NCI-H2029 treated with DMSO at 0.1 percent for 48 hours (cell line): ENCODE measurements at places on chromosomes 16 and 17.

DNA sequence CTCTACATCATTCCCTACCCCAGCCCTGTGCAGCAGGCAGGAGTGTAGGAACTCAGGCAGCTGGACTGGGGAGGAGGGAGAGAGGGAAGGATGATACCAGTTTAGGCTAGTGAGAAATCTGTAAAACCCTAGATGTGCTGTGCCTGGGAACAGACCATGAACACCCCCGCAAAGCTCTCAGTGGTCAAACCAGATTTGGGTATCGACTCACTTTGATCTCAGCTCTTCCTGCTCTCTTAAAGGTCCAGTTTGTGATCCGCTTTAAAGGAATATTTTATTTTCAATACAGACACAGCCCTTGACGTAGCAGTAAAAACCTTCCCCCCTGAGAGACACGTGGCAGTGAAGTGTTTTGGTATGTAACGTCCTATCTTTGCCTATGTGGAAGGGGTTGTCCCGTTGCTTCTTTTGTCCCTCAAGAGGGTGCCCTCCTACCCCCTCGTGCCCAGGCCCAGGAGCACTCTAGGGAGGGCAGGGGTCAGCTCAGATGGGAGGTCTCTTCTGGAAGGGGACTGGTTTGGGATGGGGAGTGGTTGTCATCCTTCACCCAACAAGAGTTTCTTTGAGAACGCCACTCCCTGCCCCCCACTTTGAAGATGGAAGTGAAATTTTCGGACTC is 19.3 kb upstream of the TBX2 start:
- no peak for DNase-seq

DNA sequence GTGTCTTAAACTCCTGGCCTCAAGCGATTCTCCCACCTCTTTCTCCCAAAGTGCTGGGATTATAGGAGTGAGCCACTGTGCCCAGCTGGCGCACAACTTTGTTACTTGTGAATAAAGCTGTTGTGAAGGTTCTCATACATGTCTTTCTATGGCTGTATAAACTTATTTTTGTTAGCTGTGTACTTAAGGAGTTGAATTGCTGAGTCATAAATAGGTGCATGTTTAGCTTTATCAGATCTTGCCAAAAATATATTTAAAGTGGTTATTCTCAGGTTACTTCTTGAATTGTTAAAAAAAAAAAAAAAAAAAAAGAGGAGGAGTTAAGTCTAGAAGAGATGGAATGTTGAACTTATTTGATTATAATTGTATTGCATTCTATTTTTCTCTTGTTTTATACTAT is 47.6 kb upstream of the IRX3 start:
- no peak for DNase-seq

DNA sequence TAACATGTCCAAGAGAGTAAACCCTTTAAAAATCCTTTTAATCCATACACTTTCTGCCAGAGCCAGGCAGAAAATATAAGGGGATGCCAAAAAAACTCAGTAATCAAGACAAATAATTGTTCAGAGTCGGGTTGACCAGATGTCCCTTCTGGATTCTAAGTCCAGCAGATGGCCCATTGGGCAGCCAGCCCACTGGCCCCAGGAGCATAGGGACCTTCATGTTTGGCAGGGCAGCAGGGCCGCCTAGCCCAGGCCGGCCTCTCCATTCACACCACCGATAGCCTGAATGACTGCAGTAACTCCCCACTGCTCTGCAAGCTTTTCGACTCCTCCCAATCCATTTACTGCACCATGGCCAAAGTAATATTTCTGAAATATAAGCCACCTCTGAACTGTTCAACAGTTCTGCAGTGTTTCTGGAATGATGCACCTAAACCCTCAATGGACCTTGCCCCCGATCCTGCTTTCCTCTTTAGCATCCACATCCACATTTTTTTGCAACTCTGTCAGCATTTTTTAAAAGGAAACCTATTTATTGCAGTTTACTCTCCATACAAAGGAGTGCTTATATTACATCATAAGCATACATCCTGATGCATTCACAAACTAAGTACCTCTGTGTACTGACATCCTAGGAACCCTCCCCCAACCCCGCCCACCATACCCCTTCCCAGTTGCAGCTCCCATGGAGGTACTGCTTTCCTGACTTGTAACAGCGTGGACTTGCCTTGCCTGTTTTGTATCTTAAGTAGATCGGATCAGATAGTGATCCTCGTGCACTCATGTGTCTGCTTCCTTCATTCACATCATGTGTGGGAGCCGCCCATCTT is 46.4 kb downstream of the LDHD start:
- DNase-seq, result no peak

- no peak for DNase-seq
These were observed 8.1 kb upstream of the IGF2BP1 start for GRCh38 chr17:48989100-48989499.

- DNase-seq, result no peak
These were observed 122.8 kb upstream of the TBX2 start for GRCh38 chr17:61276806-61277205.

DNA sequence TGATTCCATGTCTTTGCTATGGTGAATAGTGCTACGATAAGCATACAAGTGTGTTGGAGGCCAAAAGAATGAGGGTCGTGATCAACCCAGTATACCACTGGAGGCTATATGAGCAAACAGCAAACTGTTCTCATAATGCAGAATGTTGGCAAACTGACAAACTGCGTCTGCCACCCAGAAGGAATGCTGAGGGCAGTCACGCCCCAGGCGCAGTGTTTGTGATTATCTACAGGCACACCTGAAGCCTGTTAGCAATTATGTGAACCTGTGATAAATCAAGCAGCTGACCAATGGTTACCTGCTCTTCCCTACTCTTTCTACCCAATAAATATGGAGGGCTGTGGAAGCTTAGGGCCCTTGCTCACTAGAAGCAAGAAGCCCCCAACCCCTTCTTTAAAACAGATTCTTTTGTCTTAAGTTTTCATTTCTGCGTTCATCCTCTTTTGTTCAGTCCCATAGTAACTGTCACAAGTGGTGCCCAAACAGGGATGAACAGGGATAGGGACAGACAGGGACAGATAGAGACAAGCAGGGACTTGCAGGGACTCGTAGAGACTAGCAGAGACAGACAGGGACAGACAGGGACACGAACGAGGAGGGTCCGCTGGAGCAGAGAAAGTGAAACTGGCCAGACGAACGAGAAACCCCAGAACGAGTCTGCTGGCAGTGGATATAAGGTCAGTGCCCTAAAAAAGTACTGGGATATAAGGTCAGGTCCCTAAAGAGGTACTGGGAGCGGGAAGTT is 25.1 kb downstream of the CD300LG start:
- no peak for DNase-seq

- no peak for DNase-seq
These were observed 360.1 kb upstream of the CDH11 start for GRCh38 chr16:65481956-65482355.

DNA sequence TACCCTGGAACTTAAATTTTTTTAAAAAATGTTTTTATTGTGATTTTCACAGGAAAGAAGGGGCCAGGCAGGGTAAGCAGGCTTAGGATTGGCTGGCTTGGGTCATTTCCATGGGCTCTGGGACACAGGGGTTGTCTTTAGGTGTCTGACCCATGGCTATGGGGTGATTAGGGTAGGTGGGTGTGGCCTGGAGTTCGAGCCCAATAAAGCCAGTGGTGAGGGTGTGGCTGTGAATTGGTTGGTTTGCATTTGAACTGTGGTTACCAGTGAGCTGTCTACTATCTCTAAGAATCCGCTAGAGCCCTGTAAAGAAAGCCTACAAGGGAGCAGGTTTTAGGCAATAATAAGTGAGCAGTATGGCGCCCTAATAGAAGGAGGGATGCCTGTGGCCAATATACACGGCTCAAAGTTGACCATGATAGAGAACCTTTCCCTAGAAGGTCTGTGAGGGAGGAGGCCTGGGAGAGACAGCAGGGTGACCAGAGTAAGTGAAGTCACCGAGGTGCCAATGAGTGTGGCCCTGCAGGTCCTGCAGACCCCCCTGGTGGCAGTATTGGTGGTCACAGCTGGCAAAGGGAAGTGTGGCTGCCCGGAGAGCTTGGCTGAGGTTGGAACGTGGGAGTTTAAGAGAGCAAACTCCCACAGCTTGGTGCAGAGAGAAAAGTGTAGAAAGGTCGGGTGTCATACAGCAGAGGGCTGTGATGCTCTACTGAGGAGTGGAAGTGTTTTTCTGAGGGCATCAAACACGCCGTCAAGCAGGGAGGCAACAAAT is 454.0 kb downstream of the WWOX start:
- no peak for DNase-seq

GRCh38 chr16:59336136-59336695 is 602.1 kb upstream of the GOT2 start:
- no peak for DNase-seq

- DNase-seq, result no peak
These were observed at the start of gene KIF19 for GRCh38 chr17:74325743-74326379. TSS of gene KIF19 (plus strand) at chr17:74326226. CDS start at chr17:74326350, 124 bp downstream.

GRCh38 chr16:65038100-65038499 is 83.8 kb downstream of the CDH11 start:
- no peak for DNase-seq

DNA sequence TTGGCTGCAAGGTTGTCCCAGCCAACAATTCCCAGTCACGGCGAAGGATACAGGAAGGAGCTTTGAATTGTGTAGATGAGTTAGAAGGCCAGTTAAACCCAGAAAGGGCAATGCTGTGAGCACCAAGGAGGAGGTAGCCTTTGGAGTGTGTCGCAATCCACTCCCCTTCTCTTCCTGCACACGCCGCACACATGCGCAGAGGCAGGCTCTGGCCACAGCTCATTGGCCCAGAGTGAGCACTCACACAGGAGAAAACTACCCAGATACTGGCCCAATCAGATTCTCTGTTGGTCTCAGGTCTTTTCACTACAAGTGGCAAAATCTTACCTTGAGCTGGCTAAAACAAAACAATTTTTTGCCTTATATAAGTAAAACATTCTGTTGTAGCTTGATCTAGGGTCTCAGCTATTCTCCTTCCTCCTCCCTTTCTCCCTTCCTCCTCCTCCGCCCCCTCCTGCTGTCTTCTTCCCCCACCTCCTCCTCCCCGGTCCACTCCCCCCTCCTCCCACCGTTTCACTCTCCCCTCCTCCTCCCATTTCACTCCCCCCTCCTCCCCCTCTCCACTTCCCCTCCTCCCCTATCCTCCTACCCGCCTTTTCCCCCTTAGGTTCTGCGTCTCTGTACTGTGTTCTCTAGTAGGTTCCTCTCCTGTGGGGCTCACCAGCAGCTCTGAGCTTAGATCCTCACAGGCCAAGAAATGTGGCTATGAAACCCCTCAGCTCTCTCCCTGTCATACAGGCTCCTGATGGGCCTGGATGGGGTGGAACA is 344.9 kb downstream of the CPPED1 start:
- DNase-seq, result no peak

- no peak for DNase-seq
These were observed 159.1 kb upstream of the FOXF1 start for GRCh38 chr16:86351041-86351784.

- DNase-seq, result no peak
These were observed 8.1 kb downstream of the SERPINF1 start for GRCh38 chr17:1769822-1770477.

DNA sequence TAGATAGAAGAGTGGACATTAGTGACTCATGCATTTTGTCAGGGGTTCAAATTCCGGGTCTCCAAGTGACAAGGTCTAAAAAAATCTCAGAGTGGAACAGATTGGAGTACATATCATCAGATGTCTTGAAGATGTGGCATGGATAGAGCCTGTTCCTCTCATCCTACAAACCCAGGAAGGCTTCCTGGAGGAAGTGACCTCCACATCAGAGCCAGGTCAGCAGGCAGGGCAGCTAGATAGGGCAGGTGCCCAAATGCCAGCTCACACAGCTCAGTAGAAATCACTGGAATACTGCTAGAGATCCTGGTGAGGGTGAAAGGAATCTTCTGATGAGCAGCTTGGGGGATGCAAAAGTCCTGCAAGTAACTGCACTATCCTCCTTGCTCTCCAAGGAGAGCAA is 196.6 kb upstream of the SDK2 start:
- DNase-seq, result no peak

DNA sequence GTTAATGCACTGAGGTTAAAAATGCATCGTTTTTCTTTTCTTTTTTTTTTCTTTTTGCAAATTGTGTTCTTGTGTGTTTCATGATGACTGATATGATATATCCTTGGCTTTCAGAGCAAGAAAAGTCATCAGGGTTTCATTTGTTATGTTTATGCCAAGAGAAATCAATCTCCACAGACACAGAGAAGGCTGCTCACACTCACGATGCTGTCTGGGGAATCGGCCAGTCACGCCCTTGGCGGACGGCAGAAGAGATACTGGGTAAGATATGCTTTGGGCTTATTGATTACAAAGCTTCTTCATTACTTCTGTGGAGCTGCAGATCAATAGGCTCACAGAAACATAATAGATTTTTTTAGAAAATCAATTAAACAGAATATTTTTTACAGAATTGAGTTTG is 42.2 kb upstream of the TNRC6C start:
- DNase-seq, result no peak

GRCh38 chr16:48117217-48118105 is 38.3 kb downstream of the ABCC12 start:
- DNase-seq, result no peak

DNA sequence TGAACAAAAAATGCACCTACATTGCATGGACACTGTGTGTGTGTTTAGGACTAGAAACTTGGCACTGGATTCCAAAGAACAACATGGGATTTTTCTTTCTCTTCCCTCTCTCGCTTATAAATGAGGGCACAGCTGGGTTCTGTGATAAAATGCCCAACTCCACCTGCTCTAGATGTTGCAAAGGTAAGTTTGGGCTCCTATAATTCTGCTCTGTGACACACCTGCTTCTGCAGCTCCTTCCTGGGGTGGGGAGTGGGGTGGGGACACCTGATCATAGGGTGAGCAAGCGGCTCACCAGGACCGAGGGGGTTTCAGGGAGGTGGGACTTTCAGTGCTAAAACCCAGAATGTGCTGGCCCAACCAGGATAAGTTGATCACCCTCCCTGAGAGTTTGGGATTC is 104.3 kb downstream of the AXIN2 start:
- DNase-seq, result no peak

GRCh38 chr17:14840616-14841231 is 424.4 kb downstream of the PMP22 start:
- DNase-seq, result no peak

DNA sequence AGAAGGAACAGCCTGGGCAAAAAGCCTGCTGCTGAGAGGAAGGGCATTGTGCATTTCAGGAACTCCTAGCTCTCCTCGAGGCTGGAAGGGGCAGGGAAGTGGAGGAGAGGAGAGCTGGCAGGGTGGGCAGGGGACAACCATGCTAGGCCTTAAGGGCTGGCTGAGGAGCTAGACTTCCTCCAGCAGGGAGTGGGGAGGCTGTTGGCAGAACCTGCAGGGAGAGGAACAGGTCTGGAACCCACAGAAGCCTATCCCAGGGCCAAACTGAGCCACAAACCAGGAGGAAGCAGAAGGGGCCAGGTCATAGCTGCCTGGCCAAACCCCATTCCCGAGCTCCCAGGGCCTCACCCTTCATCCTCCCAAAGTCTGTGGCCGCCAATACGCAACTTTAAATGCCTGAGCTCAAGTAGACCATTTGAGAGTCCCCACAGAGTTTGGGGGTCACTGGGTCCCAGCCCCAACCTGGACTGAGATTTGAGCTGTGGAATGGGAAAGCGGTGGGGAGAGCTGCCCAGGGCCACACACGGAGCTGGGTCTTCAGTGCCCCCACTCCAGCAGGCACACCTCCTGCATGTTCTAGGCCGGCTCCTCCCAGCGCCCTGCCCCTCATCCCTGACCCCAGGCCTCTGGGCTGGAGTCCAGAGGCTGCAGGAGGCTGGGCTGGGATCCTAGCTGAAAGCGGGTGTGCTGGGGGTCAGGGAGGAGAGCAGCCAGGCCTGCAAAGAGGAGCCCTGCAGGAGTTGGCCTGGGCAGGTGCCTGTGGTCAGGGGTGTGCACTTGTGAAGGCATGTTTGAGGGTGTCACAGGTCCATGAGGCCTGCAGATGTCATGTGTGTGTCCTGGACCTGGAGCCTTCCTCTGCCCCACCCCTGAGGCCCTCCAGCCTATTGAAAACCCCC is 4.5 kb downstream of the CDH5 start:
- DNase-seq, result no peak

GRCh38 chr17:68612209-68612922 is 11.2 kb upstream of the FAM20A start:
- no peak for DNase-seq
